ENCODE measurements at places on chromosomes 7 and 10.
A peak's percentile ranks its signal among the peaks of the same experiment; 100 is the strongest.

- no peak for DNase-seq
Observed at GRCh38 chr7:116569737-116570136, 44.9 kb downstream of the CAV1 start.

DNA sequence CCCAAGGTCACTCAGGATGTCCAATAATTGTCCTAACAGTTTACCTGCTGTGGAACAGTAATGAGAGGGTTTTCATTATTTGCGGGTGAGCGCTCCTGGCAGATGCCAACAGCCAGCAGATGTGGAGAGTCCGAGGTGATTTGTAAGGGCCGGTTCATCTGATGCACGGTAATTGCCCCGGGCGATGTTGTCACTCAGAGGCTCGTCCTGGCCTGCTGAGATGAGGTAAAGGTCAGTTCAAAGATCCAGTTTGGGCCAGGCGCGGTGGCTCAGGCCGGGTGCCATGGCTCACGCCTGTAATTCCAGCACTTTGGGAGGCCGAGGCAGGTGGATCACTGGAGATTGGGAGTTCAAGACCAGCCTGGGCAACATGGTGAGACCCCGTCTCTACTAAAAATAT, 16.9 kb downstream of the LHPP start:
- no peak for DNase-seq

DNA sequence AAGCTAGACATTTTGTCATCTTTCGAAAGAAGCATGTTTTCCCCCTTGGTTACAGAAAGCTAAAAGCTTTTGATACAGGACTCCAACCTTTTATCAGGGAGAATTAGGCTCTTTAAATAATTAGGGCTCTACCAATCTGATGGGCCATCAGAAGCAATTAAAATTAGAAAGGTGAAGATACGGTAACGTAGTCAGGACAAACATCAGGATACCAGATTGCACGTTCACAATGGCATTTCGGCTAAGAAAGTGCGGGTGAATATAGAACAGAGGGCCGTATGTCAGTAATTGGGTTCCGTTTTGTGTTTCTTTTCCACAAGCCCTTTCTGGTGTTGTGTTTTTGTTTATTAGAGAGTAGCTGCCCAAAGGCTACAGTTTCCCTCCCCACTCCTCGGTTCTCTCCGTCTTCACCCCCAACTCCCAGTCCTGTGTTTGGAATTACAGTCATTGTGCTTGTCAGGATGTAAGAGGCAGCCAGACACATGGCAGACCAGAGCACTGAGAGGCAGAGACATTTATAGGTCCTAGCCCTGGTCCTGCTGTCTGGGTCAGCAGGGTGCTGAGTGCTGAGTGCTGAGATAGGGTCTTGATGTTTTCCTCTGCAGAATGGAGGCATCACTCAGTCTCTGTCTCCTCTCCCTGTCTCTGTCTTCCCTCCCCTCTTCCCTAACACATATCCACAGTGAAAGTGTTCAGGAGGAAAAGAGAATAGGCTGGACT, 5.5 kb downstream of the PFKP start:
- DNase-seq: no peak

DNA sequence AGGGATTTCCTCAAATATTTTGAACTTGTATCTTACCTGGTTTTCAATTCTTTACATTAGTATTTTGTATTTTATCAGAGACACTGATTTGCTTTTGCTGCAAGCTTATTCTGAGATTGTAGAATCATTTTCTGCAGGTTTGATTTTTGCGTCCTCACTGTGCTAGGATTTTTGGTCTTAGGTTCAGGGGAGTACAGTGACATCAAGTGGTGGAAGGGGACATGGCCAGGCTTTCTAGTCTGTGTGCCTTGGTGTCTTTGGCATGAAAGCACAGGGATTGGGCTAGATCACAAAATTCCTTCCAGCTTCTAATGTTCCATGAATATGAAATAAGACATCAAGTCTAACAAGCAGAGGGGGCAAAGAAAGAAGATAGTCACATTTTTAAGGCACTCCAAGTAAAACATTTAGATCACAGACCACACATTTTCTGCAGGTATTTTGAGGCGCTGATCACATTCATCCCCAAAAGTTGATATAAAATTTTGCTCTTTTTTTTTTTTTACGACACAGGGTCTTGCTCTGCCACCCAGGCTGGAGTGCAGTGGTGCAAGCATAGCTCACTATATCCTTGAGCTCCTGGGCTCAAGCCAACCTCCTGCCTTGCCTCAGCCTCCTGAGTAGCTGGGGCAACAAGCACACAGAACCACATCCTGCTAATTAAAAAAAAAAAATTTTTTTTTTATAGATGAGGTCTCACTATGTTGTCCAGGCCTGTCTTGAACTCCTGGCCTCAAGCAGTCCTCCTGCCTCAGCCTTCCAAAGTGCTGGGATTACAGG, 124.4 kb downstream of the PON1 start:
- DNase-seq: no peak

GRCh38 chr10:132836832-132837540, 51.0 kb upstream of the NKX6-2 start:
- peak; percentile 17 for DNase-seq

- DNase-seq: no peak
Observed at GRCh38 chr10:60187691-60188090, 202.0 kb downstream of the ANK3 start.

DNA sequence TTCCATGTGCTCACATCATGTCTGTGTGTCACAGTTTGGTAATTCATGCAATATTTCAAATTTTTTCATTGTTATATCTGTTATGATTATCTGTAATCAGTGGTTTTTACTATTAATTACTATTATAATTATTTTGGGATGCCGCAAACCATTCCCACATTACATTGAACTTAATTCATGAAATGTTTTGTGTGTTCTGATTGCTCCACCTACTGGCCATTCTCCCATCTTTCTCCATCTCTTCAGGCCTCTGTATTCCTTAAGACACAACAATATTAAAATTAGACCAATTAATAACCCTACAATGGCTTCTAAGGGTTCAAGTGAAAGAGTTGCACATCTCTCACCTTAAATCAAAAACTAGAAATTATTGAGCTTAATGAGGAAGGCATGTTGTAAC, 398.5 kb downstream of the PCDH15 start:
- DNase-seq: no peak

GRCh38 chr10:11832042-11832441, 8.9 kb downstream of the PROSER2 start:
- no peak for DNase-seq

GRCh38 chr10:110434489-110435096, 63.1 kb upstream of the DUSP5 start:
- DNase-seq: no peak

DNA sequence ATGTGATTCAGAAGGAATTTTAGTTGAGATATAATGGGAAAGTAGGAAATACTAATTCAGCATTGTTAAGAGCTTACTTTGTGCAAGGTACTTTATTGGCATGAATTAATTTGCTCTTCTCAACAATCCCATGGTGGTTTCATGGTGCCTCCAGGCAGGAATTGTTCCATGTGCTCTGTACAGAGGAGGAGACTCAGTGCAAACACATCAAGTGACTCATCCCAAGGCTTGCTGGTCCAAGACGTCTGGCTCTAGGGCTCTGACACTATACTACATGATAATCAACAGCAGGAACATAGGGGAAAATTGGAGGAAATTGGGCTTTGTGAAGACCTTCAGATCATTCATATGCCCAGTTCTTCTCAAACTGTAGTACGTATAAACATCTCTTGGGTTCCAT, 66.5 kb upstream of the PRKG1 start:
- no peak for DNase-seq

- DNase-seq: no peak
Observed at GRCh38 chr10:76352300-76352699, 920.9 kb downstream of the LRMDA start.

DNA sequence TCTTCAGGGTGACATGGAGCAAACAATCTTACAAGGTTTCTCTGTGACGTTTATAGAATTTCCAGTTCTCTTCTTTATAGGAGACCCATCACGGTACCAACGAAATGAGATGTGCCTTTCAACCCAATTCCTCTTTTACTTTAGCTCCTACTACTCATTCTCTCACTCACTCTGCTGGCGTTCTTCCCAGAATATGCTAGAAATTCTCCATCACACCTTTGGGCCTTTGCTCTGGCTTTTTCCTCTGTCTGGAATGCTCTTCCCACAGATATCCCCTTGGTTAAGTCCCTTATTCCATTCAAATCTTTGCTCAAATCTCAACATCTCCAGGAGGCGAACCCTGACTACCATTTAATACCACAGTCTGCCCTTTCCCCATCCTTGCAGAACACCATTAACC, 39.0 kb downstream of the SEMA3C start:
- no peak for DNase-seq

- DNase-seq: no peak
Observed at GRCh38 chr7:156177422-156178055, 365.3 kb upstream of the SHH start.

DNA sequence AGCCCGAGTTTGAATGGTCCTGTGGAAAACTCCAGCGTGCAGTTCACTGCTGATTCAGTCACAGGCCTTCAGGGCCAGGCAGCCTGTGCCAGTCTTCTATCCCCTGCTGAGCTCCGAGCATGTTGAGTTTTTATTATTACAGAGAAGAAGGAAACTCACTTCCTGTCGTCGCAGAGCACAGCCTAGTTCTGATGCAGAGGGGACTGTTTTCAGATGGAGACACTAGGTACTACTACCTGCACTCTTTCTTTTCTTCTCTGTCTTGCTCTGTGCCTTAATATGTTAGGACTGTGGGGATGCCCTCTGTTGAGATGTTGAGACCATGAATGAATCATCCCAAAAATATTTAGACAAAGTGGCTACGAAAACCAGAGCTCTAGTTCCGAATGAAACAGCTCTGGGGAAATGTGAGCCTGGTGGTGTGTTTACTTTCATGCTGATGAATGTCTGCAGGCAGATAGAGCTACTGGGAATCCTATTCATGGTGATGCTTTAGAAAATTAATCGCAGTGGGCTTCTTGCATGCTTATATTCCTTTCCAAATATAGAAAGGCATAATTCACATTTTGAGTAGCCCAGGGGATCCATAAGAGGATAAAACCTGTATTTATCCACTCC, 29.6 kb downstream of the CASP7 start:
- no peak for DNase-seq

DNA sequence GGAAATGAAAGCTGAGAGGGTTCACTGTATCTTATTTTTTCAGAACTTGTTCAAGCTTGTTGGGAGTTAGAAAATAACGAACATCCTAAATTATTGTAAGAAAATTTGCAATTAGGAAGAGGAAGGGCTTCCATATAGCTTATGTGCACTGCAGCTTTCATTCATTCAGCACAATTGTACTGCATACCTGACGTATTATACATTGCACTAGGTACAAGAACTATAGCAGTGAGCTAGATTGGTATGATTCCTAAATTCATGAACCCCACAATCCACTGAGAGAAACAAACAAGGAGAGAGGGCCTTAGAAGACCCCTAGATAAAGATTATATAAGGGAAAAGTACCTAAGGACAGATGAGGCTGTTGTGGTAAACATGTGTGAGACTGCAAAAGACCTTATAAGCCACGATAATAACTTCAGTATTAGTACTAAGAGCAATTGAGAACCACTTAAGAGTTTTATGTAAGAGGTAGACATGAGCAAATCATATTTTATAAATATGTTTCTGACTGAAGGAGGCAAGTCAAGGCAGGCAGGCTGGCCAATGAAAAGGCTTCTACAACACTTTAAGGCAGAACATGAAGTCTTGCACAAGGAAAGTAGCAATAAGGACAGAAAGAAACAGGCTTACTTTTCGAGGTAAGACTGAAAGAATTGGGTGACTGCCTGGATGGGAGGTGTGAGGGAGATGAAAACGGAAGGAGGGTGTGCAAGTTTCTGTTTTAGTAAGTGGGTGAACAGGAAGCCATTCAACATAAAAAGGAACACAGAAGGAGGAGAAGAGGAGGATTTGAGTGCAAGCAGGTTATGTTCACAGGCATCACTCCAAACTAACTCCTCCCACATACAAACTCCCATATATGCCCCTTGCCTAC, 77.9 kb upstream of the LRRN3 start:
- DNase-seq: peak; percentile 39
